Activated CD4-positive, alpha-beta T cell treated with anti-CD3 and anti-CD28 coated beads, Interleukin-10, Interleukin-2, amounts not matched to agents 100 ng/mL and 50 ng/mL, durations not matched to agents 16 hours and 8 hours (primary cell): ENCODE measurements at places on chromosomes 6 and 20.

GRCh38 chr6:31128093-31128676 lies 7.9 kb upstream of the CDSN start:
- peak; percentile 73 for DNase-seq

GRCh38 chr6:2410656-2411380 lies 165.4 kb upstream of the GMDS start:
- no peak for DNase-seq

DNA sequence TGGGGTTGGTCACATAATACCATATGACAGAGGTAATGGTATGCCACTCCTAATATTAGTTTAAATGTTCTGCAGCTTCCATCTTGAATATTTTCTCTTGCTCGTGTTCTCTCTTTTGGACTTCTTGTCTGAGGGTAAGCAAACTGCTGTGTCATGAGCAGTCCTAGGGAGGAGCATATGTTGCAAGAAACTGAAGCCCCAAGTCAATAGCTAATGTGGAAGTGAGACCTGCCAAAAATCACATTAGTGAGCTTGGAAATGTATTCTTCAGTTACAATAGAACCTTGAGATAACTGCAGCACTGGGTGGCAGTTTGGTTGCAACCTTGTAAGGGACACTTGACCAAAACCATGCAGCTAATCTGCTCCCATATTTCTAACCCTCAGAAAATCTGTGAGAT lies 178.2 kb upstream of the IMPG1 start:
- DNase-seq = no peak

DNA sequence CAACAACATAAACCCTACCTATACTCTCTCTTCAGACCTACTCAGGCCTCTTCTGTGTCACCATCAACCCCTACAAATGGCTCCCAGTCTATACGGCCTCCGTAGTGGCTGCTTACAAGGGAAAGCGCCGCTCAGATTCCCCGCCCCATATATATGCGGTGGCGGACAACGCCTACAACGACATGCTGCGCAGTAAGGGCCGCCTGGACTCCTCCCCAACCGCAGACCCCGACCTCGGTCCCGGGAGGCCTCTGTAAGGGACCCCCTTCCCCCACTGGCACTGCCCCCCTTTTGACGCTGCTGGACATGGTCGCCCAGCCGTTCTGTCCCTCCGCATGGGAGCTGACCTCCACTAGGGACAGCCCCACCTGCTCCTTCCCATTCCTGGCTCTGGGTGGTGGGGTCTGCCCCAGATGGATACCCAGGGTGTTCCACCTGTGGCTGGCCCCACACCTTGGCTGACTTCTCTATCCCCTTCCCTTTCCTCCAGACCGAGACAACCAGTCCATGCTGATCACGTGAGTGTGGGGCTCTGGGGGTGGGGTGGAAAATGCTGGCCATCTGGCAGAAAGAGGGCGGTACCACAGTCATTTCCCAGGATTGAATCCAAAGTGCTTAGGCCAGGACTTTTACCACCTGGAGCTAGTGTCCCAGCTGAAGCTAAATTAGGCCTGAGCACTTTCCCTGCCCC lies 25.0 kb downstream of the MYH7B start:
- DNase-seq = no peak

DNA sequence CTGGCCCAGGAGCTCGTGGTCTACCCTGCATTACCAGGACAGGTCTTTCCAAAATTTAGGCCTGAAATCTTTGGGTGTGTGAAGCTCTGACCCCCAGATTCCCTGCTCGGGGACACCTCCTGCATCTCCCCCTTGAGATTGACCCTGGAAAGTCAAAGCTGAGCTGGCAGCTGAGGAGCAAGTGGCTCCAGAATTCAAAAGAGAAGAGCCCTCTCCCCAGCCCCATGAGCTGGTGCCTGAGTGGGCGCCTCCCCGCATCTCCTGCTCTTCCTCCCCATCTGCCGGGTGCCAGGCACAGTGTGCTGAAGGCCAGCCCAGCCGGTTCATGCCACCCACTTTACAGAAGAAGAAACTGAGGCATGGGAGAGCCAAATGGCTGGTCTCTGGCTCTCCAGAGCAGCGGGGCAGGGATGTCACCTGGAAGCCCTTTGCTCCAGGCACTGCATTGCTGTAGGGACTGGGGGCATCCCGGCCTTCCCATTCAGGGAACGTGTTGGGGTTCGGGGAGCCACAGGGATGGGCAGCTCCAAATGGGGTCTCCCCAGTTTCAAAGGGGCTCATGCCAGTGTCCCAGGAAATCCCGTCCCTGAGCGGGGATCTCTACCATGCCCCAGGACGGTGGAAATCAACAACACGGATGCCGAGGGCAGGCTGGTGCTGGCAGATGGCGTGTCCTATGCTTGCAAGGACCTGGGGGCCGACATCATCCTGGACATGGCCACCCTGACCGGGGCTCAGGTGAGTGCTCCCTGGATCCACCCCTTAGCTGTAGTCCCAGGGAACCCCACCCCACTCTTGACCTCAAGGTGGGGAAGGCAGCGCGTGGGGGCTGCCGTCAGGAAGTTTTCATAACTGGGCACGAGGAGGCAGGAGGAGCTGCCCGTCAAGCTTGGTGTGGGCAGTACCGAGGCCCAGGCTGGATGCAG lies 20.5 kb downstream of the NPEPL1 start:
- DNase-seq = no peak

DNA sequence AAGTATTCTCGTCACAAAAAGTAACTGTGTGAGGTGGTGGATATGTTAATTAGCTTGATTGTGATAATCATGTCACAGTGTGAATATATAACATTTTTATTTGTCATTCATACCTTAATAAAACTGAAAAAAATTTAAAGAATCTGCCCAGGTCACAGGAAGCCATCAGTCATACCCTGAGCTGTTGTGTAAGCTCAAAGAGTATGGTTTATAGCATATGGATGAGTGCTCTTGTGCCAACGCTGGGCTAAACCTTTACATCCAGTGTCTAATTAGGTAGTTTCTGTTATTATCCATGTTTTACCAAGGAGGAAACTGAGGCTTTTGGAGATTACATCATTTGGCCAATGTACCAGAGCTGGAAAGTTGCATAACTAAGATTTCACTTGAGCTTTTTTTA lies 11.4 kb downstream of the PKIG start:
- no peak for DNase-seq

DNA sequence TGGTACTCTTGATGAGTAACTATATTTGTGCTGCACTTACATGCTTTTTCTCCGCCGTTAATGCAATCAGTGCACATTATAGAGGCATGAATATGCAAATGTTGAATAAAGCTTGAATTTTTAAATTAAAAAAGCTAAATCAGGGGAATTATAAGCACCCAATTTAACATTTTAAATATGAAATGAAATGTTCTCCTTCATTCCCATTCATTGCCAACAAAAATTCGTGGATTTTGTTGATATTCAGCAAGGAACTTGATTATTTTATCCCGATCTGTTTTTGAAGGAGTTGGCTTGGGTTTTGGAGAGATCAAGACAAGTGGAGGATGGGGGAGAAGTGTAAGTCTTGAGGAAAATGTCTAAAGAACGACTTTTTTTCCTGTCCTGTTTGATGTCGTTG lies 318.7 kb upstream of the SOX4 start:
- DNase-seq = no peak

- no peak for DNase-seq
Measured at GRCh38 chr20:40192081-40192480, 497.0 kb downstream of the MAFB start.

DNA sequence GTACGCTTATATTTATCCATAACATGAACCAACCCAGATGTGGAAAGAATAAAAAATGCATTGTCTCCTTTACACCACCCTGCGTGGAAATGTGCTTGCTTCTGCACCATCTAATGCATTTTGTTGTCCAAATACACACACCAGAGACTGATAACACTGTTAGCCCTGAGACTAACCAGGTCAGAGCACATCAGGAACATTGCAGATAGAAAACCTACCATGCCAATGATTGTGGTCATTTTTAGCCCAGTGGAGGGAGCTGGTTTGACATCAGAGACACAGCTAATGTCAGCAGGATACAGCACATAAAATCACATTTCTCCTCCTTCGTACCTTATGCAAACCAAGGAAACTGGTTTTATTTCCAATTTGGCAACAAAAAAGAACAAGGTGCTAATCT lies 528.7 kb downstream of the DOK5 start:
- no peak for DNase-seq

- DNase-seq = no peak
Measured at GRCh38 chr6:126657561-126658175, 317.8 kb downstream of the CENPW start.

DNA sequence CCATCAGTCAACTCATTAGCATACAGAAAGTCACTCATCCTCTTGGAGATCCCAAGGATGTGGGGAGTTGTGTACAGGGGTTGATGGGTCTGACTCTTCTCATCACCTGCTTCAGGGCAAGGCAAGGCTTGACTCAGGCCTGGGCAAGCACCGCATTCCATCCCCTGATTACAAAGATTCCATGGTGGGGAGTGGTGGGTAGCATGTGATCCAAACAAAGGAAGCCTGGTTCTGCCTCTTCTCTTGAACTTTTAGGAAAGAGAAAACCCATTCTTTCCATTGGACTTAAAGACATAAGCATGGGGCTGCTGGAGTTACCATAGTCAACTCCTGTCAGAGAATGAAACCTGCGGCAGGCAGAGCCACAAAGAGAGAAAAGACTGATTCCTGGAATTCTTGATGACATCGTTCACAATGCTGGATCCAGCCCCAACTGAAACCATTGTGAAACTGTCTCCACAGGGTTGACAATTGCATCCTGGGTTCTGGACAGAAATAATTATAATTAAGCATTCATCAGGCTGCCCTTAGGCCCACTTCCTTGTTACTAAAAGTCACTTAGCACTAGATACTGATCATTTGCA lies 235.8 kb upstream of the KCNG1 start:
- DNase-seq = no peak

- DNase-seq = no peak
Measured at GRCh38 chr6:18973251-18973650, 586.1 kb downstream of the RNF144B start.

GRCh38 chr6:34301408-34301807 lies 52.6 kb upstream of the SMIM29 start:
- DNase-seq = no peak

DNA sequence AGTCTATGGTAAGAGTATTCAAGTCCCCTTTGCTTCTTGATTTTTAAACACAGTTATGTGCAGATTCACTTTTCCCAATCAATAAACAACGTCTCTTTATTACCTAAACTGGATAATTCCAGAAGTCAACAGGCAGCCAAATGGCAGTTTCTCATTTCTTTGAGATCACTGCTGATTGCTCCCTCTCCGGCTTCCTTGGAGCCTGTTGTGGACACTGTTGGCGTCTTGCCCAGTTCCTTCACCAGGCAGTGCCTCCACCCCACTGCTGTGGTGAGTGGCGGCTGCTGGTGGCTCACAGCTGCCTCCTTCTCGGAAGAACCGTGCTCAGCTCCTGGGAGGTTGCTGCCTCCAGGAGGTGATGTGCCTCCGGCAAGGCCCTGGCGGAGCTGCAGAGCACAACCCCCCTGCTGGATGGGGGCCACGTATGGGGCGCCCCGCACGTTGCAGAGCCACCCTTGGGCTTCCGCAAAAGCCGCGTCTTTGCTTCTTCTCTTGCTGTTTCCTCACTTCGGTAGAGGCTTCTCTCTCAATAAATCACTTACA lies 105.1 kb upstream of the CNKSR3 start:
- no peak for DNase-seq

DNA sequence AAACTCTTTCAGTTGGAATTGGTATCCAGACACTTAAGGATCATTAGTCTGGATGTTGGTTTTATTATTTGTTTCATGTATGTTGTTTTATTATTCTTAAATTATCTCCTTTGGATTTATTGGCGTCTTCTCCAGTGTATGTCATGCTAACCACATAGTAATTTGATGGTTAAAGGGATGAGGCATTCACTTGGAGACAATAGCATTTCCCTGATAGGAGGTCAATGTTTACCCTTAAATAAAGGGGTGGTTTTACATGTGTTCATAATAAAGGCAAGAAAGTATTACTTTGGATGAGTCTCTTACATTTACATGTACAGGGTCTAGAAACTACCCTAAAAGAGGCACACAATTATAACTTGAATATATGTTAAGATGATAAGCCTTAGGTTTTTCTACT lies 51.2 kb upstream of the RNF144B start:
- DNase-seq = no peak

DNA sequence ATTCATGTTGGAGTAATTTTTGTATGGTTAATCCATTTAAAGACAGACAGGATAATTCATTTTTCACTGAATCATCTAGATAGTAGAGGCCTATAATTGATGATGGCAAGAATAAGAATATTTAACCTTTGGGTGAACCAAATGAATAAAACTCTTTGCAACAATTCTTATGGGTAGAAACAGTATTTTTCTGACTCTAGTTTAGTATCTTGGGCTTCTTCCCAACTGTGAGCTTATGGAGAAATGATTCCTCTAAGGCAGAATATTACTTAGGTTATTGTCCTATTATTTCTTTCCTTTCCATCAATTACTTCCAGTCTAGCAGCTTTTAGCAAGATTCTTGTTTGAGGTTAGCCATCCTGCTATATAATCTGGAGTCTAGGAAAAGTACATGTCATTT lies 734.9 kb upstream of the FLRT3 start:
- DNase-seq = no peak

GRCh38 chr6:161162722-161163121 lies 111.1 kb downstream of the AGPAT4 start:
- DNase-seq = no peak

GRCh38 chr6:159979136-159979874 lies 10.4 kb downstream of the IGF2R start:
- DNase-seq = peak; percentile 89

DNA sequence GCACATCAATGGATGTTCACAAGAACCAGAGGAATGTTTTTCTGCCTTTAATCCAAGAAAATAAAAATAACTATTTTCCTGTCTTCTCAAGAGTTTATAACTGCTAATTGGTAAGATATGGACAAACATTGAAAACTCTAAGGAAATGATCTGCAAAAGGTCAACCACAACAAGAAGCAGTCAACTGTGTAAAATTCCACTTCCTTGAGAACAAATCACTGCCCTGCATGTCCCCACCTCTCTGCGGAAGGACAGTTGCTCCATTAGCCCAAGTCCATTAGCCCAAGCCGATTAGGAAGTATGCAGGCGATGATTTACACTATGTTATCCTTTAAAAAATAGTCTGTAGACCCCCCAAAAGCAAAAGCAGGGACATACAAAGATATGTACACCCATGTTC lies 27.6 kb downstream of the SLC22A23 start:
- no peak for DNase-seq

DNA sequence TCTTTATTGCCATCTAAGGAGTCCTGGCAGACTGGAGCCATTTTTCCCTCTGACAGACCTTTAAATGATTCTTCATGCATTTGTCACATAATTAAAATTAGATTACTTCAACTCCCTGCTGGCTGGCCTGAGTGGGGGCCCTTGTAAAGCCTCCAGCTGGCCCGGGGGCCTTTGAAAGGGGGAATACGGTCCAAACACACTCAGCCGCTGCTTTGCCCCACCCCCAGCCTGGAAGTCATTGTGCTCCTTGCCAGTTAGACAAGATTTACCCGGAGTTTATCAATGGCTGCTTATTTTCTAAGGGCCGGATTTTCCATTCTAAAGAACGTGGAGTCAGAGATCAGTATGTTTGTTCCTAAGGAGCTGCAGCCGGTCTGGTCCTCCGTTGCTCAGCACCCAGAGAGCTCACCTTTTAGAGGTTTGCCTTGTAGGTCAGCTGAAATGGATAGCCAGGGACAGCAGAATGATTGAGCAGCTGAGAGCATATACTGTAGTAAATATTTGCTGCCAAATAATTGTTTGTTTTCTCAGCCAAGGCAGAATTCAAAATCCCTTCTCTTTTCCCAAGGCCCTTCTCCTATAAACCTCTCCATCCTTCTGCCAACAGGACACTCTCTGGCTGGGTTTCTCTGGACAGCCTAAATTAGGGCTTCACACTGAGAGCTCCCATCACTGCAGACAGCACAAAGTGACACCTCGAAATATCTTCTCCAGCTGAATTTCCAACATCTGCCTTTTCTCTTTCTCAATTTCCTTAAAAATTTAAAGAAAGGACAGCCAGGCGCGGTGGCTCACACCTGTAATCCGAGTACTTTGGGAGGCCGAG lies 68.4 kb upstream of the RBM24 start:
- DNase-seq = no peak
